ENCODE measurements at places on chromosomes 11 and 22.
A peak's percentile ranks its signal among the peaks of the same experiment; 100 is the strongest.

DNA sequence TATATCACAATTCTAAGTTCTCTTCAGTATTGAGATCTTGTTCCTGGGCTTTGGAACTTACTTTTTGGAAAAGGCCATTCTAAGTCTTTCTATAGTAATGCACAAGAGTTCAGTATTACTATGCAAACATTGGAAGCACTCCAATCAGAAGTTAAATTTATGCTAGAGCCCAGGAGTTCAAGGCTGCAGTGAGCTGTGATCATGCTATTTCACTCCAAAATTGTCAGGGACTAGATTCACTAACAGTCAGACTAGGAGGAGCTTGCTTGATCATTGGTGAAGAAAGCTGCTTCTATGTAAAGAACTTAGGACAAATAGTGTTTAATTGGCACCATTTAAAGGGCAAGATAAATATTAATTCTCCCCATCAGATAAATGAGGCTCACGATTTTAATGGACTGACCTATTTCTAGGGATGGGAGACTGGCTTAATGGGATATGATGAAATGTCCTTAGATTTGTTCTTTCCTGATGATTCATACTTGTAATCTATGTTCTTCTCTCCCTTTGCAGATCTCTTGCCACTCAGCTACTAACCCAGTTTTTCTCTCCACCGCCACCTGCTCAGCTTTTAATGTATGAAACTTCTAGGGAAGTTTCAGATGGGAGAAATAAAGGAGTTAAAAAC is 32.6 kb upstream of the TMEM123 start:
- peak; percentile 56 for ATAC-seq

- ATAC-seq = peak; percentile 41
Measured at GRCh38 chr11:93054279-93054678, 84.8 kb downstream of the MTNR1B start.

DNA sequence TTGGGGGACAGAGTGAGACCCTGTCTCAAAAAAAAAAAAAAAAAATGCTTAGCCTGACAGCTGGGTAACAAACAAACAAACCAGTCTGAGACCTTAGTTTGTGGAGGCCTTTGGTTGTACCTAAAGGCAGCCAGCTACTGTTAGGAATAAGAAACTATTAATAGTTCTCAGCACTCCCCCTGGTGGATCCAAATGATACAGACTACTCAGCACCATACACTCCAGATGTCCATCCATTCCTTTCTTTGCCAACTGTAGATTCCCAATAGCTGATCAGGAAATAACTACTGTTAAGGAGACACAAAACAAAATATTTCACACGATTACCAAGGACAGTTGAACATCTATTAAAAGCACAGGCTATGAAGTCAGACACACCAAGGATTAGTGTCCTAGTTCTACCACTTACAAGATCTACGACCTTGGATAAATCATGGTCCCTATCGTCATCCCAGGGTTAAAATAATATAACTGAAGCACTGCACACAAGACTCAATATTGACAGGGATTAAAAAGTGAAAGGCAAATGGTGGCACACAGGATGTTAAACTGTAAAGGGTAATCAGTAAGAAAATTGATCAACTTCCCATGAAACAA is 17.2 kb downstream of the CLDN25 start:
- ATAC-seq = peak; percentile 86

- ATAC-seq = no peak
Measured at GRCh38 chr11:73325036-73325981, 17.2 kb downstream of the ARHGEF17 start.

- peak; percentile 58 for ATAC-seq
Measured at GRCh38 chr22:27125539-27125938, 468.2 kb downstream of the MIAT start.

GRCh38 chr11:46295312-46296058 is 18.0 kb downstream of the CREB3L1 start:
- peak; percentile 85 for ATAC-seq

- ATAC-seq = no peak
Measured at GRCh38 chr11:45939836-45940235, 17.4 kb downstream of the LARGE2 start.

- peak; percentile 16 for ATAC-seq
Measured at GRCh38 chr11:118917481-118918127, 8.1 kb downstream of the BCL9L start.

GRCh38 chr11:82076126-82076525 is 657.5 kb downstream of the FAM181B start:
- ATAC-seq = no peak

DNA sequence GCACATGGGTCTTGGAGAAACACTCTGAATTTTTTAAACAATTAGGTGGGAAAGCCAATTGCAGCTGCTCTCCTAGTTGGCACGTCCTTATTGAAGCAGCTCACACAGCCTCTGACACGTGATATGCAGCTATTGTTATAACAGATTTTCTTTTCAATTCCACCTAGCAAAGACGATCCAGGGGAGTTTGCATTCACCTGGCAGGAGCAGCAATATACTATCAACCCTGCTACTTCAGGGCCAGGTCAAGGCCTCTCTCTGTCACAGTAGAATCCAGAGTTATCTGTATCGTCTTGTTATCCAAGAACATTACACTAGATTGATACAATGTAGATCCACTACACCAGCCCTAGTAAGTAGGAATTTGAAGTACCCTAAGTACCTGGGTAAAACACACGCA is 8.3 kb downstream of the KRTAP5-11 start:
- ATAC-seq = no peak

DNA sequence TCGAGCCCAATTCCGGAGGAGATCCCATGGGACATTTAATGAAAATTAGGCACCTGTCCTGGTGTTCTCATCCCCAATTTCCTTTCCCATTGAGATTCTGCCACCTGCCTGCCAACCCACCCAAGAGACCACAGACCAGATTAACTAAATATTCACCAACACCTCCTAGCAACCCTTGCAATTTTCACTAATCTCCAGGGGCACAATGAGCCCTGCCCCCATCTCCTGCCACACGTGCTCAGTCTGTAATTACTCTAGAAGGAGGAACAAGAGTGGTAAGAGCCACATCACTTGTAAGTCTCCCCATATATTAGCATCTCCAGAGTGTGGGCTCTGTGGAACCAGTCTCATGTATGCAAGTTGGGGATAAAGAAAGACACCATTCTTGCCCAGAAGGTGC is 38.0 kb downstream of the IL18BP start:
- ATAC-seq = no peak

DNA sequence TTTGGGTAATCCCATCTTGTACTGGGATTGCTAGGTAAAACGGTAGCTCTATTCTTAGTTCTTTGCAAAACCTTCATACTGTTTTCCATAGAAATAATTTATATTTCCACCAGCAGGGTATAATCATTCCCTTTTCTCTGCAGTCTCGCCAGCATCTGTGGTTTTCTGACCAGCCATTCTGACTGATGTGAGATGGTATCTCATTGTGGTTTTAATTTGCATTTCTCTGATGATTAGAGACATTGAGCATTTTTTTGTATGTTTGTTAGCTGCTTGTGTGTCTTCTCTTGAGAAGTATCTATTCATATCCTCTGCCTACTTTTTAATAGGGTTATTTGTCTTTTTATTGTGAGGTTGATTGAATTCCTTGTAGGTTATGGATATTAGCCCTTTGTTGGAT is 220.9 kb downstream of the PGR start:
- ATAC-seq = no peak

- no peak for ATAC-seq
Measured at GRCh38 chr11:47506373-47506772, 46.6 kb downstream of the CELF1 start.

DNA sequence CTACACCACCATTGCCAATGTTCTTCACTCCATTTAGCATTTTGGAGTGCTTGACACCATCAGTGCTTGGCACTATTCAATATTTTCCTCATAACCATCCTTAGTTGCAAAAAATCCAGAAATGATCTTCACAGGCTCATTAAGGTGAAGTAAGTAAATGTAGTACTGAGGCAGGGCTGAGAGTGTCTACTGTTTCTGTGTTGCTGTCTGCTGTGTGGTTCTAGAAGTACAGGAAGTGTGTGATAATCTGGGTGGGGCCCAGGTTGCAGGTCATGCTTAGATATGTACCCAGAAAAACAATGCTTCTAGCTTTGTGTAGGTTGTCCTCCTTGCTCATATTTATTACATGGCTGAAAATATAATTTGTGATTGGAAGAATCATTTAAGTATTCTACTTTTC is 411.8 kb upstream of the CCDC179 start:
- no peak for ATAC-seq

- no peak for ATAC-seq
Measured at GRCh38 chr11:131675121-131675888, 304.9 kb downstream of the NTM start.

GRCh38 chr11:31619980-31620379 is 110.4 kb downstream of the ELP4 start:
- ATAC-seq = no peak

DNA sequence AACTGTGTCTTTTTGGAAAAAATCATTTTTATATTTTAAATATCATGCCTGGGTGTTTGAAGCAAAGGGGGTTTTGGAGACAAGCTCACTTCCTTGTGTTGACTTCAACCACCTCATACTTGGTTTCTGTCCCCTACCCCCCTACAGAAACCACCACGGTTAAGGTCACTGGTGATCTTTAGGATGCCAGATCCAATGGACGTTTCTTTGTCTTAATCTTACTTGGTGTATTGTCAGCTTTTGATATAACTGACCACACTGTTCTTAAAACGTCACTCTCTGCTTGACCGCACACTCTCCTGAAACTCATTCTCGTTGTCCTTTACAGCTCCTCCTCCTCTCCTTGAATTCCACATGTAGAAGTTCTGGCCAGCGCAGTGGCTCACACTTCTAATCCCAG is 34.8 kb upstream of the SWAP70 start:
- no peak for ATAC-seq

DNA sequence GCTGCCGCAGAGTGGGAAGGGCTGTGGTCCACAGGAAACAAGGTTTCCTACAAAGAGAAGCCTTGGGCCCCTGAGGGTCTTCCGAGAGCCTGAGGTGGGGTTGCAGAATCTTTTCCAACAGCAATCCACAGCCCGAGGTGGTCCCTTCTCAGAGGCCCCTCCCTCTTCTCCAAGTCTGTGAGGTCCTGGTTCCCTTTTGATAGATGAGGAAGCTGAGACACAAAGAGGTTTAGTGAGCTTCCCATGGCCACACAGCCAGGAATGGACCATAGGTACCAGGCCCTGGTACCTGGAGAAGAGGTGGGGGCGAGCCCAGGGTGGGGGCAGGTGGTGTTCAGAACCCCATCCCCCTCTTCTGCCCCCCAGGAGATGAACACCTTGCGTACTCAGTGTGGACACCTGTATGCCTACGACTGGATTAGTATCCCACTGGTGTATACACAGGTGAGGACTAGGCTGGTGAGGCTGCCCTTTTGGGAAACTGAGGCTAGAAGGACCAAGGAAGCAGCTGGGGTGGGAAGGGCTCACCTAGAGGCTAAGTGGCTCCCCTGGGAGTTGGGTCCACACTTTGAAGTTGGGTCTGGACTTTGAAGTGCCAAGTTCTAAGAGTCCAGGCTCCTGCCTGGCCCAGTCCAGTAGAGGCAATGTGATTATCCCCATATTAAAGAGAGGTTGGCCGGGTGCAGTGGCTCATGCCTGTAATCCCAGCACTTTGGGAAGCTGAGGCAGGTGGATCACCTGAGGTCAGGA is 7.0 kb downstream of the BEST1 start:
- ATAC-seq = no peak
